ENCODE measurements at places on chromosomes 3 and 15.

GRCh38 chr15:23564821-23565394 is 566 bp upstream of the MKRN3 start:
- no peak for DNase-seq

- DNase-seq: no peak
These were observed 332.3 kb downstream of the FOXP1 start for GRCh38 chr3:71251156-71251775.

- no peak for DNase-seq
These were observed 9.7 kb downstream of the NCBP2 start for GRCh38 chr3:196932600-196932999.

- DNase-seq: no peak
These were observed 43.0 kb downstream of the ABHD5 start for GRCh38 chr3:43733459-43734384.

- DNase-seq: no peak
These were observed 24.3 kb upstream of the IL12A start for GRCh38 chr3:159964166-159964973.

- DNase-seq: no peak
These were observed 192.1 kb downstream of the CBLB start for GRCh38 chr3:105676621-105677300.

- no peak for DNase-seq
These were observed 8.7 kb upstream of the PLCL2 start for GRCh38 chr3:16875876-16876550.
